ENCODE measurements at places on chromosomes 12 and 14.

GRCh38 chr12:80777587-80777986, 60.9 kb downstream of the MYF5 start:
- DNase-seq, result no peak

DNA sequence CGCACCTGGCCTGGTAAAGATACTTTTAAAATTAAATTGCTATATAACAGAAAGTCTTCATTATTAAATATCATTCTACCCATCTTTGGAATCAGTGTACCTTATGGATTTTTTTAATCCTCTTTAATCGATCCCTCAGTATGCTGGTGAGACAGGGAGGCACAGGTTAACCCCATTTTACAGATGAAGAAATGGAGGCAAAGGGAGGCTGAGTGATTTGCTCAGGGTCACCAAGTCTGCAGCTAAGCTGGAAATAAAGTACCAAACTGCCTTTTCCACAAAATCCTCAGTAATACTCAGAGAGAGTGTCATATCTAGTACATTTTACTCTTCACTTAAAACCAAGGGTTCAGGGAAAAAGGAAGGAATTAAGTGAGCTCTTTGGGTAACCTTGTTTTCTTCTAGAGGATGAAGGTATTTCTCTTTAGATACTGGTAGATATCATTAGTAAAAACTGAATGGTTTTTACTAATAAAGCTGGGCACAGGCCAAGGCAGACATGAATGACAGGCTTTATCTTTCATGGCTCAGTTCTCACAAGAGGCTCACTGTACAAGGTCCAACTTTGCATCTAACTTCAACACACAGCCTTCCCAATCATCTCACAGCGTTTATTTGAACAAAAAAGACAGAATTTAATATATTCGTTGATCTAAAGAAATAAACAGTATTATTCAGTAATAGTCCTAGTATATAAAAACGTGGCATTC, 35.3 kb upstream of the TTC7B start:
- no peak for DNase-seq

DNA sequence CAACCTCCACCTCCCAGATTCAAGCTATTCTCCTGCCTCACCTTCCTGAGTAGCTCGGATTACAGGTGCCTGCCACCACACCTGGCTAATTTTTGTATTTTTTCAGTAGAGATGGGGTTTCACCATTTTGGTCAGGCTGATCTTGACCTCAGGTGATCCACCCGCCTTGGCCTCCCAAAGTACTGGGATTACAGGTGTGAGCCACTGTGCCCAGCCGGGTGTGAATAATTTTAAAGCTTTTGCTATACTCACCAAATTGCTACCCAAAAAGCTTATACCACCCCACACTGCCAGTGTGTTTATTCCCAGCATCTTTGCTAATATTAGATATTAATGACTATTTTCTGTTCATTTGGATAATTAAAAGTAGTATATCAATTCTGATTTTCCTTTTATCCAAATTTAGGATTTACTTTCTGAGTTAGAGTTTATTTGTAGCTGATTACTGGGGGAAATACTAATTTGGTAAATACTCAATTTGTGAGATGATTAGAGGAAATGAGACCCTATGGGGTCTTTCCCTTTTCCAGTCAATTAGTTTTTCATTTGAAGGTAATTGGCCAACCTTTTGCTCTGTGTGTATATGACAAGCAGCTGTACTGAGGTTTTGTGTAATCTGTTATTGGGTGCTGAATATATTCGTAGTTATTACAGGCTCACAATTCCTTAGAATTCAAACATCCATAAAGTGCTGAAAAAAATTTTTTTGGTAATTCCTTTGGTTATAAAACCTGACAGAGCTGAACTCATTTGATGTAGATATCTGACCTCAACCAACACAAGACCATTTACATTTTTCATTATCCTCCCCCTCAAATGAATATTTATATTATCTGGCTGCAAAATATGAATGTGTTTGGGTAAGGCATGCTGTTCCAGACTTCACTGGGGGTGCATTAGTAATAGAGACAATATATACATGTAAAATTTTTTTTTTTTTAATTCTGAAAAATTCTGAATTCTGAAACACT, 73.6 kb downstream of the ANO6 start:
- no peak for DNase-seq

DNA sequence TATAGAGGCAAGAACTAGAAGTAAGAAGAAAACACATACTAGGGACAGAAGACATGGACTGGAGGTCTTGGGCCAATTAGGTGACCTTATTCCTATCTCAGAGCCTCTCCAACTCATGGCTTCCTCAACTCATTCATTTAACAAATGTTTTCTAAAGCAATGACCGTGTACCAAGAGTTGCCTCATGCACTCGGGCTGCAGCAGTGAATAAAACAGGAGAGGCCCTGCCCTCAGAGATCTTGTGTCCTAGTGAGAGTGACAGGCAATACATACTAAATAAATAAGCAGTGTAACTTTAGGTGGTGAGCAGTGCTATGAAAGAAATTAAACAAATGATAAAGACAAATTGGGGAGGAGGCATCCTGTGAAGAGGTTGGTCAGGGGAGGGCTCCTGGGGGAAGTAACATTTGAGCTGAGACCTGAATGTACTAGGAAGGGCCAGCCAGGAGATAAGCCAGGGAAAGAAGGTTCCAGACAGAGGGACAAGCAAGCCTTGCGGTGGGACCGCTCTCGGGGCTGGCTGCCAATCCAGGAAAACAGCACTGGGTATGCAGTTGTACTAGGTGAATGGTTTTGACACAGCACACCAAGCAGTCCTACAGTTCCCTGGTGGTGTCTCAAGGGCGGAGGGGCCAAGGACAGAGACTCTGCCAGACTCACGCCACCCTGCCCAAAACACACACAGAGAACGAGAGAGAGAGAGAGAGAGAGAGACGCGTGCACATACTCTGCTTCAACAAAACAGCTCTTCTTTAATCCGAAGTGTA, 1.3 kb downstream of the NINJ2 start:
- DNase-seq, result no peak

DNA sequence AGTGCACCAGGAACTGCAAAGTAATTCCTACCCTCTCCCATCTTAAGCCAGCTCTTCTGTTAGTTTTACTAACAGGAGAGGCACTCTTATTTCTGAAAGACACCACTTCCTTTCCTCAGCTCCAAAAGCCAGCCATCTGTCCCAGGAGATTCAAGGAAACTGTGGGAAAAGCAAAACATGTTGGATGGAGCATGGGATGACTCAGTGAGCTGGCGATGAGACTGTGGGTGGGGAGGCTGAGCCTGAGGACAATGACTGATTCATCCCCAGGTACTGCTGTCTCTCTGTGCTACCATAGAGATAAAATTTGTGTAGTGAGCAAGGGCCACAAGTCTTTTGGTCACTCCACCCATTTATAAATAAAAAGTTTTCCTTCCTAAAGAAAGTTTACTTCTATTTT, 141.4 kb downstream of the MYRFL start:
- no peak for DNase-seq

GRCh38 chr12:129902371-129903091, 1.3 kb downstream of the TMEM132D start:
- DNase-seq, result no peak

DNA sequence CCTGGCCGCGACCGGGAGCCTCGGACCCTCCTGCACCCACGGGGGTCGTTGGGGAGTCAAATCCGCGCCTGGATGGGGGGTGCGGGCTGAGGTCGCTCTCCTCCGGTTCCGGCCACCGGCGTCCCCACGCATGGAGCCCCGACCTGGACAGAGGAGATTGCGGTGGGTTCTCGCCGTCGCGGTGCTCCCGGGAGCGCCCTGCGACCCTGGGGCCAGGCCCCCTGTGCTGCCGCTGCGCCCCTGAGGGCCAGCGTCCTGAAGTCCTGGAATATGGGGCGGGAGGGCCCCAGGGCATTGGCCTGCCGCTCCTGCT, 345 bp downstream of the ASPG start:
- DNase-seq, result peak; percentile 19

DNA sequence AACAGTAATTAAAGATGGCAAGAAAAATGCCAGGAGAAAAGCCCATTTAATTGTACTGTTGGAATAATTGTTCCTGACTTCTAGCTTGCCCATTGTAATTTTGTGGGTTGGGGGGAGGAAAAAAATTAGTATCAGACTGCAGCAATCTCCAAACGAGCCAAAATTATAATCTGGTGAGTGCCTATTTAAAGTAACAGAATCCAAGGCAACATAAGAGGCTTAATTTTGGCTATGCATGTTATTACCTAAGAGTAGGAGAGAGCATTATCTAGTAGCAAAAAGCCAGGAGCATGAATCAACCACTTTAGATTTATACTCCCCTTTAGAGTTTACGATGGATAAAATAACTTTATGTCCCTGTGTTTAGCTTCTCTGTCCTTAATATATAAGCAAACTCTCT, 14.6 kb upstream of the DENND5B start:
- DNase-seq, result no peak

- DNase-seq, result no peak
Measured at GRCh38 chr14:97057238-97058073, 260.3 kb downstream of the VRK1 start.

- peak; percentile 42 for DNase-seq
Measured at GRCh38 chr14:23321572-23322547, 603 bp downstream of the PABPN1 start.

DNA sequence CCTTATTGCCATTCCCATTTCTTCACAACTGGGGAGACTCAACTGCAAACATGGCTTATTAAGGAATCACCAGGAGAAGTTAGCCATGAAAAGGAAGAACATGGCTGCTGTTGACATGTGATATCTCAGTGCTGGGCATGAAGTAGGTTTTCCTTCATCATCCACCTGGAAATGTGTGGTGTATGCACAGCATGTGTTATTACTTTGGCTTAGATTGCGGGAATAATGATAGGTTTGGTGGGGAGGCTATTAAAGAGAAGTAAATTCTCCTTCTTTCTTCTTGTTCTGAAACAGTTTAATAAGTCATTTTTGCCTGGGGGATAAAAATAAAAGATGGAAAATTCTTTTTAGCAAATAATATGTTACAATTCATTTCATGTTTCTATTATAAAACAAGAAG, 23.7 kb upstream of the CLEC14A start:
- DNase-seq, result no peak

GRCh38 chr12:5026342-5026938, 17.2 kb upstream of the KCNA5 start:
- no peak for DNase-seq

GRCh38 chr12:32893043-32893442, 3.5 kb downstream of the PKP2 start:
- no peak for DNase-seq

DNA sequence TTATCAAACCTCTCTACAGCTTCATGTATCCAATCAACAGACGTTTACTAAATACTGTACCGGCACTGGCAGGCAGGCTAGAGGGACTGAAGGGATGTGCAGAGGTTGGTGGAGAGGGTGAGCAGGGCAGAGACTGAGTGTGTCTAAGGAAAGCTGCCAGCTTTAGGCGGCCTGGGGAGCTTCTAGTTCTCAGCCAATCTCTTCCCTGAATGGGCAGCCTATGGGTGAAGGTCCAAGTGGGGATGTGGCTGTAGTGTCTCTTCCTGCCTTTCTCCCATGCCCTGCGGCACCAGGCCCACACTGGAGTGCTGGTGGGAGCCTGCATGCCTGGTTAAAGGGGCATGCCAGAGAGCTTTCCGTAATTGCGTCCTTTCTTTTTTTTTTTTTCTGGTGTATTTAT, 239.8 kb downstream of the CACNA1C start:
- DNase-seq, result no peak

DNA sequence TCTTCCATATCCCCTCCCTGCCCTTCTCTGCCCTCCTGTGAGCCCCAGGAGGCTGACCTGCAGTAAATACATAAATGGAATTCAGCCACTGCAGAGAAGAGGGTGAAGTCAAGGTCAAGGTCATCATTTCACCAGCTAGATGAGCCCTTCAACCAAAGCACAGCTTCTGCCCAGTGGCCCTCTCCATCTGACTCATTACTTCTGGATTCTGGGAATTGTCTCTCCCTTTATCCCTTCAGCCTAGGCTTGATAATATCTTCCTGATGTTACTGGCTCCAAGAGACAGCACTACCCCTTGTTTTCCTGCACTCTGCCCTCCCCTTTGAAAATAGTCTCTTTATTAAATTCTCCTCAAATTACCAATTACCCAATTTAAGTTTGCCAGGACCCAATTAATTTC, 64.5 kb downstream of the TTC9 start:
- no peak for DNase-seq

DNA sequence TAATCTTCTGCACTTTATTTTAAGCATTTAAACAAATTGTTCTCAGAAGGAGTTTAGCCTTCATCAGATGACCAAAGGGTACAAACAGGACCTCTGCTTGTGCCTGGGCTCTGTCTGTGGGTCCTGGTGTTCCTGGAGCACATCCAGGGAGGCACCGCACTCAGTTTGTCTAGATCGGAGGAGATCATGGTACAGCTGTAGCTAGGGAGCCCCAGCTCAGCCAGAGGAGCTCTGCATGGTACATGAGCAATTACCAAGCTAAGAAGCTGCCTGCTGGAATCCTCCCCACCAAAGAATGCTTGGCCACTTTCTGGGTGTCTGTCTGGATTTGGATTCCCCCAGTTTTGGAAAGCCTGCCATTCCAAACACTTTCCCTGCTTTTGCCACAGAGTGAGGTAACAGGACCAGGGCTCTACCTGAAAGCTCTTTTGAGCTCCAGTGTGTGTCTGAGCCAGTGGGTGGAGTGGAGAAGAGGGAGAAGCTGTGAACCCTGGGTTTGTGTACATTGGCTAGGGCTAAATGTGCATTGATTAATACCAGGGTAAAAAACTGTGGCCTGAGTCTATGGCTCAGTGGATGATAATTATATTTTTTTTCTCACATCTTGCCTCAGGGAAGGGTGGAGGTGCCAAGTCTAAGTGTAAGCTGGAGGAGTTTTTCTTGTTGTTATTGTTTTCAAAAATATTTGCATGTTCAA, 163.7 kb upstream of the IGF1 start:
- no peak for DNase-seq

- DNase-seq, result no peak
Measured at GRCh38 chr12:121581686-121582429, 1.0 kb upstream of the KDM2B start.

GRCh38 chr12:6200256-6201212, at the start of gene CD9:
TSS of gene CD9 (plus strand) at chr12:6200400. CDS start at chr12:6200500, 100 bp downstream.
- DNase-seq, result peak; percentile 36

- DNase-seq, result no peak
Measured at GRCh38 chr12:1870998-1871917, 47.2 kb downstream of the CACNA2D4 start.

DNA sequence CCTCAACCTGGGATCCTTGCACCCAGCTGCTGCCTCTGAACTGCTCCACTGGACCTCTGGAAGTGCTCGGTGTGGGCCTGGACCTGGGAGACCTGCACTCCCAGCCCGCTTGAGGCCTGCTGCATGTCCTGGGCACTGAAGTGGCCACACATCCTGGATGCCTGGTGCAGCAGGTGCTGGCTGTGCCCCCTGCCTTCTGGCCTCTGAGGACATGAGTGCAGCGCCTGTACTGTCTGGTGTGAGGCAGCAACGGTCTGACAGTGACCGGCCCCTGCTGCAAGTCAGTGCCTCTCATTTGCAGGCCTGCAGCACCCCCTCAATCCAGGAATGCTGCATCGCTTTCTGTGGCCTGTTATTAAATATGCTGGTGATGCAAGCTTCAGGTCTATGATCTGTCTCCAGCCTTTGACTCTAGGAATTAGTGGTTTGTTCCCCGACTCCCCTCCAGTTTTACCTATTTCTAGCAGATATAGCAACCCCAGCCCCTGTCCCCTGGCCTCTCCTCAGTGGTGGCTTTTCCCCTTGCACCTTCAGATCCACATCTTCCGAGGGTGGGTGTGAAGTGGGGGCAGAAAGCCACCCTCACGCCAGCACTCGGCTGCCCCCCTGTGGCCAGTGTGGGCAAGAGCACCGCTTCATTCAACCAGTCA, 3.6 kb downstream of the SMIM41 start:
- peak; percentile 80 for DNase-seq

- no peak for DNase-seq
Measured at GRCh38 chr14:53934778-53935414, 21.7 kb downstream of the BMP4 start.

- no peak for DNase-seq
Measured at GRCh38 chr12:110289044-110289710, 8.1 kb downstream of the ATP2A2 start.

Data from GM12892 (cell line).